Stimulated activated CD8-positive, alpha-beta memory T cell treated with anti-CD3 and anti-CD28 coated beads, Interleukin-15, amount 100 ng/mL, for 4 hours (primary cell): ENCODE measurements at places on chromosomes 7 and 10.

GRCh38 chr7:128099204-128099671 is 68.0 kb upstream of the LRRC4 start:
- DNase-seq: no peak

DNA sequence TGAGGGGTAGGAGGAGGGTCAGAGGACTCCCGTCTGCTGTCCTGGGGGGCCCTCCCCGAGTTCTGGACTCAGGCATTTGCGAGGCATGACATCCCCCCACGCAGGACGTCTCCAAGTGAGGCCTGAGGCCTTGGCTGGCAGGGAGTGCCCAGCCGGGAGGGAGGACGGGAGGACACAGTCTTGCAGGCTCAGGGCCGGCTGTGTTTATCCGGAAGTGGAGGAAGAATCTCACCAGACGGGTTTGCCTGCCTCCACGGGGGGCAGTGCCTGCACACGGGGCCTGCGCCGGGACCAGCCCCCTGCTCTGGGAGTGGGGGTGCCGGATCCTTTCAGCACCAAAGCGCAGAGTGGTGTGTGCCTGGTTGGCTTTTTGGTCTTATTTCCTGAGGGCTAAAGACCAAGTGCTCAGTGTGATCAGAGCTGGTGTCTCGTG is 10.9 kb downstream of the PWWP2B start:
- DNase-seq: no peak

- DNase-seq: no peak
Measured at GRCh38 chr10:101612872-101613271, 24.8 kb downstream of the DPCD start.

DNA sequence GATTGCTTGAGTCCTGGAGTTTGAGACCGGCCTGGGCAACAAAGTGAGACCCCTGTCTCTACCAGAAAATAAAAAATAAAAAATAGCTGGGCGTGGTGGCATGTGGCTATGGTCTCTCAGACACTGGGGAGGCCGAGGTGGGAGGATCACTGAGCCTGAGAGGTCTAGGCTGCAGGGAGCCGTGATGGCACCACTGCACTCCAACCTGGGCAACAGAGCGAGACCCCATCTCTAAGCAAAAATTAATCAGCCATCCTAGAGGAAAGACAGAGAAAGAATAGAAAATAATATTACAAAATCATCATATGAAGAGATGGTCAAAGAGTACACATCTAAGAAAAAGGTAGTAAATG is 4.9 kb upstream of the EPHB4 start:
- DNase-seq: no peak

GRCh38 chr7:128003167-128003566 is 28.1 kb downstream of the LRRC4 start:
- DNase-seq: no peak

- DNase-seq: no peak
Measured at GRCh38 chr10:34430685-34431084, 384.4 kb downstream of the PARD3 start.

- DNase-seq: no peak
Measured at GRCh38 chr7:151454305-151454704, 14.4 kb upstream of the CRYGN start.

DNA sequence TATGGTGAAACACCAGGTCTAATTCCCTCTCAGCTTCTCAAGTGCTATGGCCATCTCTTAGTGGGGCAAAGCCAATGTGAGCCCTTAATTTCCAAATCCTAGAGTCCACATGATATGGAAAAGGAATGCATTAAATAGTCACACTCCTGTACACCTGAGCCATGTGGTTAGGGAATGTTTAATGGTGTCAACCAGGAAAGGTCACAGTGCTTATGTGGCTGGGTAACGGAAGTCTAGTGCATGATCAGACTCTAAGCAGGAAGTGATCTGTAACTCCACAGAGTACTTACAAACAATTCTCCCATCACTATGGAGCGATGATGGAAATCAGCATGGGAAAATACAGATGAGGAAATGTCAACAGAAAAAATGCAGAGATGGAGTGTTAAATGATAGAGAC is 148.8 kb downstream of the MAGI2 start:
- no peak for DNase-seq

- no peak for DNase-seq
Measured at GRCh38 chr10:104450954-104451353, 97.3 kb downstream of the CFAP58 start.

GRCh38 chr10:97821308-97822038 is 28.2 kb upstream of the GOLGA7B start:
- no peak for DNase-seq

GRCh38 chr10:3882855-3883254 is 97.8 kb upstream of the KLF6 start:
- no peak for DNase-seq

- DNase-seq: no peak
Measured at GRCh38 chr7:1692515-1693418, 22.7 kb downstream of the ELFN1 start.

DNA sequence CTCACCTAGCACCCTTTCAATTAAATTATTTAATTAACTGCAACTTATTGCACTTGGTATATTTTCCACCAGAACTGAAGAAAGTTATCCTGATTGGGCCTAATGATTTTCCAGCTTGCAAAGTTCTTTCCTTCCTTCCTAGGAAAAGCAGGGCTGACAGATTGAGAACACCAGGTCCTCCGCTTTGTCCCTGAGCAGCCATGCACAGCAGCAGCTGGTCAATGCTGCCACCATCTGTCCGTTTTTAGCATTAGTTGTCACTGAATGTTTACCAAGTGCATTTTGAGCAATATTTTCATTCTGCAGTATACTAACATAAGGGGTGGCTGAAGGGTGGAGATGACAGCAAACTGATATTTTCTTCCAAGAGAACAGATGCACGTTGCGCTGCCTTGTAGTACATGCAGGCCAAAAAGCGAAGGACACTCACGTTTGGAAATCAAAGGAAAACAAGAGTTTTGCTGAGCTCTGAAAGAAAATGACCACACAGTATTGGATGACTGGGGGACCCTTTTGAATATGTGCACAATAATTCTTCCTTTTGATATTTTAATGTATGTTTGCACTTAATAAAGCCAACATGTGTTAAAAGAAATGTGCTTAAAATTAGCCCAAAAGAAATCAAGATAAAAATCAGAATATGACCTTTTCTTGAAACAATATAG is 248.8 kb upstream of the PTN start:
- no peak for DNase-seq

DNA sequence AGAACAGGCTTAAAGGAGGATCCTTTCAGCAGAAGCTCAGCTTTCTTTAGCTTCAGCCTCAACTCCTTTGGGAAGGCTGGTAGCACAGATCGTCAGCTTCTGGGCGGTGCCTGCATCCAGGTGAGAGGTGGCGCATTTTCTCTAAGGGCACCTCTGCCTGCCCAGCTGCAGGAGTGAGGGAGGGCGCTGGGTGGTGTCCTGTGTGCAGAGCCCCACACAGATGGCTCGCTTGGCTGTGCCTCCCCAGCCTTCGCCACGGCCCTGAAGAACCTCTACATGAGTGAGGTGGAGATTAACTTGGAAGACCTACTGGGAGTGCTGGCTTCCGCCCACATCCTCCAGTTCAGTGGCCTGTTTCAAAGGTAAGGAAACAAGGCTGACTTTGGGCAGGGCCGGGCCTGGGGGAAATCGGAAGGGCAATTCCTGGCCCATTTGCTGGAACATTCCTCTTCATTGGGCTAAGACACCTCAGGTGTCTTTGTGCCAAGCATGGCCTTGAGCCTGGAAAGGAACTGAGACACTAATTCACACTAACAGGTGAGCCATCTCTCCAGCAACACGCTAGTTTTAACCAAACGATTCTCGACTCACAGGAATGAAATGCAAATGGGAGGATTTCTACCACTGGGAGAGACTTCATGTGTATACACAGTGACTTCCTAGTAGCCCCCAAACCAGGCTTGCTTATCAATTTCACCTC is 19.9 kb downstream of the BTBD16 start:
- DNase-seq: no peak

DNA sequence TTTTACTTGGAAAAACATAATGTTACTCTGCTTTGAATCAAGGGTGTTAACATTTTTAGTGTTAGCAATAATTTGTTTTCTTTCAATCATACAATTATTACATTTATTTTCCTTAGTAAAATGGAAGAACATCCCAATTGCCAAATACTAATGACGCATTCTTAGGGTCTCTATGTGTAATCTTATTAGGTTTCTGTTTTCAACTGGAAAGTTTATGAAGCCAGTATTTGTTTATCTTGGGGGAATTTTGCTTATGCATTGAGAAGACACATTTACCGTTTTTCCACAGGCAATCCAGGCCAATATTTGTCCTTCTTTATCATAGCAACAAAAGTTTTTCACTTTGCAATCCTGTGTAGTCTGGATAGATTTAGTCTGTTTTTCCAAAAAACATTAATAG is 134.5 kb downstream of the CPED1 start:
- no peak for DNase-seq

GRCh38 chr10:49550563-49550962 is 11.6 kb upstream of the ERCC6 start:
- no peak for DNase-seq

DNA sequence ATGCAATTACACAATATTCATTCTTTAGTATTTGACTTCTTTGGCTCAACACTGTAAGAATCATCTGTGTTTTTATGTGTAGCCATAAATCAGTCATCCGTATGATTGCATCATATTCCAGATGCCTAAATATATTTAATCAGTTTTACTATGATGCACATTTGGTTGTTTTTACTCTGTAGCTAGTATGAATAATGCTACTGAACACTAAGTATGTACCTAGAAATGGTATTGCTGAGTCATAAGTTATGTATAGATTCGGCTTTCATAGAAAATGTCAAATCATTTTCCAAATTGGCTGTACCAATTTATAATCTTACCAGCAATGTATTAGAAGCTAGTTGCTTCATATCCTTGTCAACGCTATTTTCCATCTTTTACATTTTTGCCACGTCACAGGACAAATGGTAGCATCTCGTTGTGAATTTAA is 197.3 kb upstream of the PLXNA4 start:
- DNase-seq: no peak

DNA sequence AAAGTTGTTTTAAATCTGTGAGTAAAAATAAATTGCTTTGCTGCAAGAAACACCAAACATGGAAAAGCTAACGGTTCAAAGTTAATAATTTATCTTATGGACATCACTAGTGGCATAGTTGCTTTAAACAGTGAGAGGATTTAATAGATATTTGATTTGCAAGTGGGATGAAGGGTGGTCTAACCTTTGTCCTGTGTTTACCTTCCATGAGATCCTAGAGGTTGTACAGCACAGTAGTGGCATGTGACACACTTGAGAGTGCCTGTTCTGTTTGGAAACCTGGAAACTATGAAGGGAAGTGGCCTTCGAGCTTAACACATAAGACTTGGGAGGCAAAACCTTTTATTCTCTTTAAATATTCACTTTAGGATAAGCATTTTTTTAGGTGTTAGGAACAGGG is 16.0 kb downstream of the EGFR start:
- no peak for DNase-seq

DNA sequence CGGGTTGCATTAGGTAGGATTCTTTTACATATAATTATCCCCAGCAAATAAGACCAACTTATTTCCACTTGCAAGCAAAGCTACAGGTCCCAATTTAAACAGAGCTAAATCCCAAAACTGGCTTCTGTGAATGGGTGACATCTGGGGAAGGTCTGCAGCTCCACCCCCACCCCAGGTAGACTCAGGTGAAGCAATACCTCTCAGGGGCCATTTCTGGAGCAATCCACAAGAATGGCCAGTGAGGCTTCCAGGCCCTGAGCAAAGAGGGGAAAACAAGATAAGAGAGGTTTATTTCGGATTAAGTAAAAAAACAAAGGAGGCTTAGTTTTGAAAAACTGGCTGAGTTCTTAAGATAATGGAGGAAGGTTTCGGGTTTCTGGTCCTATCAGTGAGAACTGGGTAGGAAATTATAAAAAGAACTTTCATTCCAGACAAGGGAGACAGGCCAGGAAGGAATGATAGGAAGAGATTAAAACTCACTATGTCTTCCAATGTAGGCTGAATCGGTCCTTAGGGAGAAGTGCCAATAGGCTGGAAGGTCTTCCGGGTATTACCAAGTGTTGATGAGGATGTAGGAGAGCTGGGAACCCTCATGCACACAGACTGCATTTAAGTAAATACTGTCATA is 25.4 kb downstream of the SH3PXD2A start:
- DNase-seq: no peak

DNA sequence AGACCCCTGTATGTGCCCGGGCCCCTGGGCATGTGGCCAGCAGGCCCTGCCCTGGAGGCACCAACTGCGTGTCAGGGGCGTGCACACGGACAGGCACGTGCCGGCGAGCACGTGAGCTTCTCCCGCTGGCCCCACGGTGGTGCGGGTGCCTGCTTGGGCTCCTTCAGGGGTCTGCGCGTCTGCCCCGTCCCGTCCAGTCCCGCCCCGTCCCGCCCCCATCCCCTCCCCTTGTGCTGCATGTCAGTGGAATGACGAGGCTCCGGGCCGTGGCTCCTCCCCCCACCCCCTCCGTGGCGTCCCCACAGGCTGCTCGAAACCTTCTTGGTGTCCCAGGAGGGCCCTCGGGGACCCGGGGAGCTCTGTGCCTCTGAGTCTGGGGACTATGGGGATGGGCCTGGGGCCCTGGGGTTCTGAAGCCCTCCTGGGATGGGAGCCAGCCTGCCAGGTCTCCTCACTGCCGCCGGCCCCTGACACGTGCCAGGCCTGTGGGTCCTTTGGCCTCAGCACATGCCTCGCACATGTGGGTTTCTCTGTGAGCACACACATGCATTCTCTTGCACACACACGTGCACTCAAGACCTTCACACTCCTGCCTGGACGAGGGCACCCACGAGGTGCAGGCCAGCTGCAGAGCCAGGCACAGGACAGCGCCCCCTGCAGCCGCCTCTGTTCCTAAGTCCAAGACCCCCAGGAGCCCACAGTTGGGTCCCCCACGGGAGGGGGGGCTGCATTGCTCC is 27.5 kb upstream of the AMZ1 start:
- no peak for DNase-seq

DNA sequence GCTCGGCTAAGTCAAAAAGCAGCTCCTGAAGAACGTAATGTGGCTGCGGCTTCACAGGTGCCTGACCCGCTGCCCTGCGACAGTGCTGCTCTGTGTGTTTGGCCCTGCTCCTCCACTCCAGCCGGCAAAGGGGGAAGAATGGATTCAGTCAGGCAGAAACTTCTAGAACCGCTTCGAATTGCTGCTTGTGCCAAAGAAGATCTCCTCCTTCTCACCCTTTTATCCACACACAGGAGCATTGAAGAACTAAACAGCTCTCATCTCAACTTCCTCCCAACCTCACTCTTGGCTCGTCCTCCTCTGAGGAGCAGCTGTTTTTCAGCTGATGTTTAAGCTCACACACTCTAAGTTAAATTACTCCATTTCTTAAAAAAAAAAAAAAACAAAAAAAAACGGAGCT is 651.4 kb downstream of the INHBA start:
- no peak for DNase-seq
